NCI-H2081 treated with DMSO at 0.1 percent for 48 hours (cell line): ENCODE measurements at places on chromosomes 13 and 19.
A peak's percentile ranks its signal among the peaks of the same experiment; 100 is the strongest.

DNA sequence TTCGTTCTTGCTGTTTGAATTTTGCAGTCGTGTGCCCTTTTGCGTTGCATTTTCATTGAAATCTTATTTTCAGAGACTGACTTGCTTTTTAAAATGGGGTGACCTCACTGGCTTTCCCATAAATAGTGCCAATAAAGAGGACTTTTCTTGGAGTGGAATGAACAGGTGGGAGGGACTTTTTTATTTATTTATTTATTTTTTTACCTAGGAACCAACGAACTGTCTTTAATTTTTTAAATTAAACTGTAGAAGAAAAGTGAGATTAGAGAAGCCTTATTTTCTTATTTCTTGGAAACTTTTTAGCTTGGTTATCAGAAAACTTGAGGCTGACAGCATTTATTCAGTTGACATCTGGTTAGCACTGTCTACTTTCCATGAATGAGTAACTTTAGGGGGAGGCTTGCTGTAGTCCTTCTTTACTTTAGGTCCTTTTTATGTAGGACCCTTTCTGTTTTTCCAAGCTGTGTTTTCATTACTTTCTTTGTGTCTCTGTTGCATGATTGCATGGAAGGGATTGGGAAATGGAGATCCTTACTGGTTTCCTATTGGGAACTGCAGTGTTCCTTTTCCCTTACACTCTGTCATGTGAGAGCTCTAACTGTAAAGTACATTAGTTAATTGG is 1.7 kb downstream of the SLAIN1 start:
- DNase-seq: no peak

GRCh38 chr19:51365211-51365964 is 800 bp downstream of the ETFB start:
- no peak for DNase-seq

DNA sequence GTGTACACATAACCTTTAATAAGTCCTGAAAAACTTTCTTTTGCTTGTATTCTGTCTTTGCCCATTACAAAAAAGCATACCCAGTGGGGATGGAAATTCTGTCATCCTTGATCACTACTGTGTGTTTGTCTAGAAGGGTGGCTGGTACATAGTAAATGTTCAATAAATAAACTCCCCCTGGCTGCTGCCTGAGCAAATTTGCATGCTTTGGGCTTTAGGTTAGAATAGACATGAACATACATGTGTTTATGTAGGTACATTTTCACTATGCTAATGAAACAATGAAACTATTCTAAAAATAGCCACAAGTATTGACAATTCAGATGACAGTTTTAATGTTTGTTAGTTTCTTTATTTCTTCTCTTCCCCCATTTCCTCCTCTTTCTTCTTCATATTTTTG is 36.1 kb downstream of the TNFSF13B start:
- DNase-seq: no peak

- DNase-seq: no peak
These were observed 61.2 kb upstream of the USE1 start for GRCh38 chr19:17153996-17154395.

- no peak for DNase-seq
These were observed 14.9 kb downstream of the PLEKHA4 start for GRCh38 chr19:48853483-48853882.

- no peak for DNase-seq
These were observed 29.4 kb upstream of the FBXL3 start for GRCh38 chr13:77056382-77056781.

- DNase-seq: no peak
These were observed 384 bp downstream of the TRAPPC2B start for GRCh38 chr19:57363688-57364181.

DNA sequence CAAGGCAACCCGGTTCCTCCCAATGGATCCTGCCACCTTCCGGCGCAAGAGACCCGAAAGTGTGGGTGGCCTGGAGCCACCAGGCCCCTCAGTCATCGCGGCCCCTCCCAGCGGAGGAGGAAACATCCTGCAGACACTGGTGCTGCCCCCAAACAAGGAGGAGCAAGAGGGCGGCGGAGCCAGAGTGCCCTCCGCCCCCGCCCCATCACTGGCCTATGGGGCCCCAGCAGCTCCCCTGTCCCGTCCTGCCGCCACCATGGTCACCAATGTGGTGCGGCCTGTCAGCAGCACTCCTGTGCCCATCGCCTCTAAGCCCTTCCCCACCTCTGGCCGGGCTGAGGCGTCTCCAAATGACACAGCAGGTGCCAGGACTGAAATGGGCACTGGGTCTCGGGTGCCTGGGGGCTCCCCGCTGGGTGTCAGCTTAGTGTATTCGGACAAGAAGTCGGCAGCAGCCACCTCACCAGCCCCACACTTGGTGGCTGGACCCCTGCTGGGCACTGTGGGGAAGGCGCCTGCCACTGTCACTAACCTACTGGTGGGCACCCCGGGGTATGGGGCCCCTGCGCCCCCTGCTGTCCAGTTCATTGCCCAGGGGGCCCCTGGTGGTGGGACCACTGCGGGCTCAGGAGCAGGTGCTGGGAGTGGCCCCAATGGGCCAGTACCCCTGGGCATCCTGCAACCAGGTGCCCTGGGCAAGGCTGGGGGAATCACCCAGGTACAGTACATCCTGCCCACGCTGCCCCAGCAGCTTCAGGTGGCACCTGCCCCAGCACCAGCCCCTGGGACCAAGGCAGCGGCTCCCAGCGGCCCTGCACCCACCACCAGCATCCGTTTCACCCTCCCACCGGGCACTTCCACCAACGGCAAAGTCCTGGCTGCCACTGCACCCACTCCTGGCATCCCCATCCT is 11.2 kb upstream of the PRR19 start:
- no peak for DNase-seq

DNA sequence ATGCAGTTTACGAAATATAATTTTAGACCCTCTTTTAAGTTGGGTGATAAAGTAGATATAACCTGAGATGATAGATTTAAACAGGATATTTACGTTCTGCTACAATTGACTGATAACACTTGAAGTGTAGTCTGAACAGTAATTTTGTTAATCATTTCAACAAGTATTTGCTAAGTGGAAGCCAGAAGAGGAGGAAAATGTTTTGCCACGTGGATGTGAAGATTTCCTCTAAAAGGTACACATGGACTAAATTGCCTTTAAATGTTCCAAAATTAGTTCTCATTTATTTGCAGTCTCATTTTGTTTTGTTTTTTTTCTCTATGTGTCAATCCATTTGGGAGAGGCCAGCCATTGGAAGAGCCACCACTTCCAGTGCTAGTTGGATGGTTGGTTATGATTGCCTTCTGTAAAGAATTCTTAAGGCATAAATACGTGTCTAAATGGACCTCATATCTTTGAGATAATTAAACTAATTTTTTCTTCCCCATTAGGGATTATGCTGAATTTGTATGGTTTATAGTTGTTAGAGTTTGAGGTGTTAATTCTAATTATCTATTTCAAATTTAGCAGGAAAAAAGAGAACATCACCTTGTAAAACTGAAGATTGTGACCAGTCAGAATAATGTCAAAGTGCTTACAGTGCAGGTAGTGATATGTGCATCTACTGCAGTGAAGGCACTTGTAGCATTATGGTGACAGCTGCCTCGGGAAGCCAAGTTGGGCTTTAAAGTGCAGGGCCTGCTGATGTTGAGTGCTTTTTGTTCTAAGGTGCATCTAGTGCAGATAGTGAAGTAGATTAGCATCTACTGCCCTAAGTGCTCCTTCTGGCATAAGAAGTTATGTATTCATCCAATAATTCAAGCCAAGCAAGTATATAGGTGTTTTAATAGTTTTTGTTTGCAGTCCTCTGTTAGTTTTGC is 2.8 kb downstream of the MIR17HG start:
- no peak for DNase-seq

DNA sequence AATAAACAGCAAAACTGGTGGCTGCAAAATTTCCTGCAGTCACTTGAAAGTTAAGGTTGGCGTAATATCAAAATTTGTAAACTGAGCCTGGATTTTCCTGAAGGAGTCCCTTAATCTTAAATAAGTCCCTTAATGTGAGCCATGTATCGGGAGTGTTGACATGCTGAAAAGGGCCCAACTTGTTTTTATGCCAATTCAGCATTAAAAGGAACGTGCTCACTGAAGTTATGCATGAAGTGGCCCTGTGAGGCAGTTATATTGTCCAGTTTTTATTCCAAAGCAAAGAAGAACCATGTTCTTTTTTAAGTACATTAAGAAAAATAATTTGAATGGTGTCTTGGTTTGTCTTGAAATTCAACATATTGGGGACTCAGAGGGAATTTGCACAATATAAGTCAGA is 1766.9 kb downstream of the SLITRK1 start:
- no peak for DNase-seq

DNA sequence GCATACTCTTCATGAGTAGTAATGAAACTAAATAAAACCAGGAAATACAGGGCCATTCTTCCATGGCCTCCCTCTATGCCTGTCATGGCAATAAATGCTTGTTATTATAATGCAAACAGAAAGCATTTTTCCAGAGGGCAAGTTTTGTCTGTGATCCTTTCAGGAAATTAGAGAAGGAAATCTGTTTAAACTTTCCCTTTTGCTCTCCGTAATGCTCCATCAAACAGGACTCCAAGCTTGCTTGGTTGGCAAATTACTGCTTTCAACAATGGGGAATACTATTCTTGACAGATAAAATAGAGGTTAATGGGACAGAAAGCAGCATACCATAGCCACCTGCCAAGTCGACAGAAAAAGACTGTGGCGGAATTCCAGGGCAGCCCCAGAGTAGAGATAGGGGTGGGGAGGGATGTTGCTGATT is 252.5 kb downstream of the LHFPL6 start:
- peak; percentile 2 for DNase-seq

DNA sequence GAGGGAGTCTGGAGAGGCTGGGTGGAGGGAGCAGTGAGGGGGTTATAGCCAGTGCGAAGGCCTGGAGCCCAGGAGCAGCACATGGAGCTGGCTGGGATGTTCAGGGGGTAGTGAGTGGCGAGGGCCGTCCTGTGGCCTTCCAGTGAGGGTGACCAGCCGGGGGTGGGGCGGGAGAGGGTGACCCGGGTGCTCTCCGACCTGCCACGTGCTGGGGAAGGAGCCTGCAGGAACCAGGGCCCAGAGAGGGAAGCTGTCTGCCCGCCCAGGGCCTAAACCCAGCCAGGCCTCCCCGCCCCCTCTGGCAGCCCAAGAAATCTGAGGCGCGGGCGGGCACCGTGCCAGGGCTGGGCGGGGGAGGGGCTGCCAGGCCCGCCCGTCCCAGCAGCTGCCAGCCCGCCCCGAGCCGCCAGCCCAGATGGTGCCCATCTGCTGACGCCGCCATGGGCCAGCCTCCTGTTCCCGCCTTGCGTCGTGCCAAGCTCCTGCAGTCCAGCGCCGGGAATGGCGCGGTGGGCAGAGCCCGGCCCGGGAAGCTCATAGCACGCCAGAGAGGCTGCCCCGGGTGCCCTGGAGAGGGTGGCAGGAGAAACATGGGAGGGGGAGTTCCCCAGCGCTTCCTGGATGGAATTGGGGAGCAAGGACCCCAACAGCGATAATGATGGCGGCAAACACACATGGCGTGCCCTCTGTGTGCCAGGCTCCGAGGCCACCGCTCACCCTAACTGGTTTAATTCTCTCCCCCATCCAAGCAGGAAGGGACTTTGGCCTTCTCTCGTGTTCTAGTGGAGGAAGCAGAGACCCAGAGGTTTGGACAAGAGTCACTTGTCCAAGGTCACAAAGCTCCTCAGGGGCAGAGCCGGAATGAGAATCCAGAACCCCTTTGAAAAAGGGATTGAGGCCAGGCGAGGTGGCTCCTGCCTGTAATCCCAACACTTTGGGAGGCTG is 21.5 kb downstream of the NFIC start:
- DNase-seq: peak; percentile 55

- no peak for DNase-seq
These were observed 9.7 kb downstream of the PCCA start for GRCh38 chr13:100098445-100099116.

GRCh38 chr13:101623470-101624209 is 171.2 kb downstream of the ITGBL1 start:
- no peak for DNase-seq

DNA sequence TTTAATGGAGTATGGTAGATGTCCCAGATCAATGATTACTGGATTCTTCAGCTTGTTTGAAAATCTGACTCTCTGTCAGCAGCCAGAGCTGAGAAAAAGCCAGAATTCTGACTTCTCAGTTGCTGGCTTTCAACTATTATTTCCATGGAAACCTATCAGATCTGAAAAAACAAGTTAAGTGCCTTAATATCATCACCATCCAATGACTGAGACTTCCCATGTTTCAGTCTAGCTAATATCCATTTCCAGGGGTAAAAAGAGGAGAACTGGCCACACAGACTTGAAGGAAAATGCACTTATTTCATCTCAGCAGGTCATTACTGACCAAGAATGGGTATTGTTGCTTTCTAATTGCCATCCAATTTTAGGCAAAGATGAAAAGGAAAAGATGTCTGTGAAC is 75.2 kb downstream of the TNFSF11 start:
- DNase-seq: no peak

DNA sequence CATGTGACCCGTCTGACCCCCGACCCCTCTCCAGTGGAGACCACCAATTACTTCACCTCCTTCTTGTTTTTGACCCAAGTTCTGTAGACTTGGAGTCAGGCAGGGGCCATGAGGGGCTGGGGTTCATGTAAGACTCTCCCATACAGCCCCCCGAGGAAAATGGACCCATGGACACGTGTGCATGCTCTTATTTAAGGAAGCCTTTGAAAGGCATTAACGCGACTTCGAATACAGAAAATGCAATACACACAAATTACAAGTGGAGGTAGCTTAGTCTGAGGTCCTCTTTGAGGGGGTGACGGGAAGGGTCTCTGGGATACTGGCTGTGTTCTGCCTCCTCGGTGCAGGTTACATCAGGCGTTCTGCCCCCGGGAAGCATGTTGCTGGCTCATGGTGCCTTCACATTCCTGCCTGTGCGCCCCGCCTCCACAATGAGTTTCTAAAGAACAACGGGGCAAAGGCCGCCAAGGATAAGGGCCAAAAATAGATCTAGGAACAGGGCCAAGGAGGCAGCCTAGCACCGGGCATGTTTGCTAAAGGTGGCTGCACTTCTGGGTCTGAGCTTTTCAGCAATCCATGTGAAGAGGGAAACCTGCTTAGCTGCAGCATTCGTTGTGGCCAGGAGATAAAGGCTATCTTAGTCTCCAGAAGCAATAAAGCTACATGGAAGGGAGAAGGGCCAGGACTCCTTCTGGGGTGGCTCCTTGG is 54.5 kb downstream of the RAB20 start:
- no peak for DNase-seq

DNA sequence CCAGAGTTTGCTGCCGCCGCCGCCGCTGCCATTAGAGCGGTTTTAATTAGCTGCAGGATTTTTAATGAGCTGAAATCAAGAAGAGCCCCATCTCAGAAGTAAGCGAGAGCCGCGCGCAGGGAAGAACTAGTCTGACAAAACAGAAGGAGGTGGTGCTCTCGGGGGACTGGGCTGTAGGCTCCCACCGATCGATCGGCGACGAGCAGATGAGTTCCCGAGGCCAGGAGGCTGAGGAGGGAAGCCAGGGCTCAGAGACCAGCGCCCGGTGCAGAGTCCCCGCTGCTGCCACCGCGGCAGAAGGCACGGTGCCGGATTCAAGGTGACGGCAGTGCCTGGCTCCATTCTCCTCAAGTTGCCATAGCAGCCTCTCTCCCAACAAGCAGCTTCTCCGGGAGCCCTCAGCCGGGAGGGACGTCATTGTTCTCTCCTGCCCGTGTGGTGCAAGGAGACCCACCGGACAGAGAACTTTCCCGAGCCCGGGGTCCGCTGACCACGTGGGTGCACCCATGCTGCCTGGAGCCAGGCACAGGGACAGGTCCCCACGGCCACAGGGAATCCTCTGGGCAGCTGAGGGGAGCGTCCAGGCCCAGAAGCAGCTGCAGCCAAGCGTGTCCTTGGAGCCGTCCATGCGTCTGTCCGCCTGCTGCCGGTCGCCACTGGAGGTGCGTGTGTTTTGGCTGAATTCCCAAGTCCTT is 62.9 kb downstream of the CHST8 start:
- DNase-seq: no peak

- no peak for DNase-seq
These were observed 155.6 kb downstream of the TM9SF2 start for GRCh38 chr13:99656844-99657381.

GRCh38 chr13:106415442-106415841 is 120.0 kb downstream of the EFNB2 start:
- no peak for DNase-seq
